ENCODE measurements at places on chromosomes 16 and 17.

- no peak for DNase-seq
Measured at GRCh38 chr17:78529251-78529650, 47.9 kb downstream of the DNAH17 start.

- no peak for DNase-seq
Measured at GRCh38 chr17:7729816-7730215, 12.3 kb downstream of the DNAH2 start.

- DNase-seq, result no peak
Measured at GRCh38 chr16:65064131-65064530, 57.7 kb downstream of the CDH11 start.

- DNase-seq, result peak; percentile 80
Measured at GRCh38 chr17:44307387-44308186, 814 bp upstream of the RUNDC3A start.

DNA sequence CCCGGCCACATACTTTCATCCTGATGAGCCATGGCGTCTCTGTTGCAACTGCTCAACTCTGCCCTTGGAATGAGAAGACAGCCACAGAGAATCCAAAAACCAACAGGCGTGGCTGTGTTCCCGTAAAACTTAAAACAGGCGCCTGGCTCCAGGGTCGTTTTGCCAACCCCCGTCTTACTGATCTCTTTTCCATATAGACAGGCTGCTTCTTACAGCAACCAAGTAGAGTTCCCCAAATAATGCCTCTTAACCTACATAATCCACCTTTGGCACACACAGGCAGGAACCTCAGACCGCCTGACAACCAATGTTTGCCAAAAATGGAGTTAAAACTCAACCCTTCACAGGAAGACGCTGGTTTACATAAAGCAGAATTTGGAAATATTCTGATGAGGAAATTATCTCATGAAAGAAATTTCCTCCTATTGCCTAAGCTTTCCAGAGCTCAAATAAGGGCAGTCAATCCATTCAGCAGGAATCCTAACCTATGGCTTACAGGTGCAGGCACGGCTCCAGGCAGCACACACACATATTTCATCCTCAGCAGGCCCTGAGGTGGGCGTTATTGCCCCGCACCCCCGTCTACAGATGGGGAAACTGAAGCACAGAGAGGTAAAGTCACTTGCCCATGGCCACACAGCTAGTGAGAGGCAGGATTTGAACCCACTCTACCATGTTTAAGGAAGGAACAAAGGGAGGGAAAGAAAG lies 35.8 kb downstream of the LITAF start:
- DNase-seq, result no peak

Measured in H1 (cell line).